Activated gamma-delta T cell treated with Interleukin-2 at 50 U/mL for 16 hours (primary cell): ENCODE measurements at places on chromosomes 6 and 20.
A peak's percentile ranks its signal among the peaks of the same experiment; 100 is the strongest.

- no peak for DNase-seq
Measured at GRCh38 chr6:1821164-1821512, 211.4 kb downstream of the FOXC1 start.

- DNase-seq = no peak
Measured at GRCh38 chr20:362271-363254, 15.7 kb downstream of the NRSN2 start.

GRCh38 chr6:111805511-111806164 is 67.6 kb downstream of the FYN start:
- peak; percentile 22 for DNase-seq

- no peak for DNase-seq
Measured at GRCh38 chr6:134309227-134309626, 8.7 kb downstream of the SGK1 start.

GRCh38 chr6:132458887-132459604 is 53.9 kb downstream of the STX7 start:
- no peak for DNase-seq

- DNase-seq = no peak
Measured at GRCh38 chr6:5457041-5457440, 195.7 kb downstream of the FARS2 start.

DNA sequence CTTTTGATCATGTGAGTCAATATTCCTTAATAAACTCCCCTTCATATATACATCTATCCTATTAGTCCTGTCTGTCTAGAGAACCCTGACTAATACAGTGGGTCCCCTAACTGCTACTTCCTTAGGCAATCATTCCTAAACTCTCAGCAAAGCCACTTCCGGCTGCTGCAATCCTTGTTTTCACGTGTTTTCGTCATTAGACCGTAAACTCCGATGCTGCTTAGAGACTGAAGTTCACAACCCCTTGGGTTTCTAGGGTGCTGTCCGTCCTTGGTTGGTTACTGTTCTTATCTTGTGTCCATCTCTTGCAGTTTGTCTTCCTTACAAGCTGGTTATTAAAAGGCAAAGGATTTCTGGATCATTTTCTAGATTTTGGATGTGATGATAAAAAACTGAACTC is 106.4 kb downstream of the GMPR start:
- no peak for DNase-seq

DNA sequence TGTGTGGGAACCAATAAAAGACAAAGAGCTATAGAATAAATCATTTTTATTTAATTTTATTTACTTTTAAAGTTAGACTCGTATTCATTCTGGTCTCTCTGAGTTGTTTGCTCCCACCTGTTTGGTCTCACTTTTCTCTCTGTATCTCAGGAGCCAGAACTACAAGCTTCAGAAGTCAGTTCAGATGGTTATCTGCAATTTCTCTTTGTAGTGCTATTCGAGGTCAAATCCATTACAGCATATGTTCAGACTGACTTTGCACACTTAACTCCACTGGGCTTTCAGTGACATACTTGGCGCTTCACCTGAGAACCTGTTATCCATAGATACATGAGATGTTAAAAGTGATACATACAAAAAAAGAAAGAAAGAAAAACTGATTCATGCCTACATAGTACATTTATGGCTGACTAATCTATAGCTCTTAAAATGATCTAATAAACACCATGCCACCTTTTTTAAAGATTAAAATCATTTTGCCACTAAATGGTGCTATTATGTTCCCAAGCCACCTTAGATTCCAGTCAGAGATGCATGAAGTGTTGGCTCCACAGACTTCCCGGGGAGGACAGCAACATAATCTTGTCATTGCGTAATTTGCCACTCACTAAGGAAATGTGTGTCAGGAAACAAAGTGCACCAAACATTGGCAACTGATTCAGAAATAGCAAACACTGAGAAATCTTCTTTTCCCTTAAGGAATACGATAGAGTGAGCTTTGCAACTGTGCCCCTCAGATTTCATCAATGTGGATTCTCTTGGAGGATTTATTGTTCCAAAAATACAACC is 396.7 kb downstream of the HACE1 start:
- DNase-seq = no peak

DNA sequence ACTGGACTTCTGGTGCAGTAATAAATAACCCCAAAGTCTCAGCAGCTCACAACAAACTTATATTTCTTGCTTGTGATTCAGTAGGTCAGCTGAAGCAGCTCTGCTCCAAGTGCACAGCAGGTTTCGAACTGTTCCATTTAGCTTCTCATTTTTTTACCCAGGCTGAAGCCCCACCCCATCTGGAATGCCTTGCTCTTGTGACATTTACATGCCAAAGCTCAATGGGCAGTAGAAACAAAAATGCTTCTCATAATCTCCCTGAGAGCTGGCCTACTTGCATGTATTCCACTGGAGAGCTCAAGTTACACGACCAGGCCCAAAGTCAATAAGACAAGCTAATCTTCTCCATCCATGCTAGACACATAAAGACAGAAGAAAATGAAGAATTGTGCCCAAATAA is 165.2 kb downstream of the HAO1 start:
- DNase-seq = no peak

DNA sequence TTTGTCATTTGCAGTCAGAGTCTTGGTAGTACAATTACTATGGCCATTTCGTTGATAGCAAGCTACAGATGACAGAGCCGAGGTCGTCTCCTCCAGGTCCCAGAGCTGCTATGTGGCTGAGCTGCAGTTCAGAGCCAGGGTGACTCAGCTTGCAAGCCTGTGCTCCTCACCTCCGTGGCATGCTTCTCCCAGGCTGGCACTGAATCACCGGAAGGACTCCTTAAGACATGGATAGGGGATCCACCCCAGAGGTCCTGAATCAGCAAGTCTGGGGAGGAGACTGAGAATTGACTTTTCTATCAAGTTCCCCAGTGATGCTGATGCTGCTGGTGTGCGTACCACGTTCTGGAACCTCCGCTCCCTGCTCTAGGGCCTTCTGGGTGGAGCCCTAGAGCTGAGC is 291.2 kb downstream of the CDH26 start:
- no peak for DNase-seq

DNA sequence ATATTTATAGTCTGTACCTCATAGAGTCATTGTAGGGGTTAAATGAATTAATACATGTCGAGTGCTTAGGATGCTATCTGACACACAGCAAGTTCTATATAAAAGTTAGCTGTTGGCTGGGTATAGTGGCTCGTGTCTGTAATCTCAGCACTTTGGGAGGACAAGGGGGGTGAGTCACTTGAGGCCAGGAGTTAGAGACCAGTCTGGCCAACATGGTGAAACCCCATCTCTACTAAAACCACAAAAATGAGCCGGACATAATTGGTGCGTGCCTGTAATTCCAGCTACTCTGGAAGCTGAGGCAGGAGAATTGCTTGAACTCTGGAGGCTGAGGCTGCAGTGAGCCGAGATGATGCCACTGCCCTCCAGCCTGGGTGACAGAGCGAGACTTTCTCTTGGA is 222.9 kb downstream of the UBE3D start:
- no peak for DNase-seq
